ENCODE measurements at places on chromosomes 4 and X.

DNA sequence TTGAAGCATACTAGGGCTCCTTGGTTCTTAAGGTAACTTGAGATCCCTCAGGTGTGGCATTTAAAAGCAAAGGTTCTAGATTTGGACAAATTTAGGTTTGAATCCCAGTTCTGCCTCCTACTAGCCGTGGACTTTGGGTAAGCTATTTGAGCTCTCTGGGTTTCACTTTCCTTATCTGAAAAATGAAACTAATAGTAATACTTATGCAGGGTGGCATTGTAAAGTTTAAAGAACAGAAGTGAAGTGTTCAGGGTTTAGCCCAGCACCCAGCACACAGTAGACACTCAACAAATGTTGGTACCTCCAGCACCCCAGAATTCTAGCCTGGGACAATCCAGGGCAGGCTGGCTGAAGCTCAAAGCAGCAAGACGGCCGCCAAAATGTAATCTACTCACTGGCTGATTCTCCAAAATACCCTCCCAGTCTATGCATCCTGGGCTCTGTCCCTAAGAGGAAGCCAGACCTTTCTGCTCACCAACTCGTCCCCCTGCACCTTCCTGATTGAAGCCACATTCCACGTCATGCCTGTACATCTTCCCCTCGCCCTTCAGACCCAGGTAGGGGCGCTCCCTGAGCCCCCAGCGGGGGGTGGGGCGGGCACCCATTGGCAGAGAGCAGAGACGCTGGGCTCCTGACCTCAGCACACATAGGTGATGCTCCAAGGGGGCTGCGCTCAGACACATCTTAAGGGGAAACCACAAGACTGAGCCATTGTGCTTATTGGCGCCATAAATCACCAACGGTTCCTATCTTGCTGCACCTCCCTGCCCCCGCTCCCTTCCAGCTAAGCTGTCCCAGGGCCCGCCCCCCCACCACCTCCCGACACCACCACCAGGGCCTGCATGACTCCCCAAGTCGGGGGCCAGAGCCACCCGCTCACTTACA, 160.6 kb downstream of the BCOR start:
- no peak for DNase-seq

DNA sequence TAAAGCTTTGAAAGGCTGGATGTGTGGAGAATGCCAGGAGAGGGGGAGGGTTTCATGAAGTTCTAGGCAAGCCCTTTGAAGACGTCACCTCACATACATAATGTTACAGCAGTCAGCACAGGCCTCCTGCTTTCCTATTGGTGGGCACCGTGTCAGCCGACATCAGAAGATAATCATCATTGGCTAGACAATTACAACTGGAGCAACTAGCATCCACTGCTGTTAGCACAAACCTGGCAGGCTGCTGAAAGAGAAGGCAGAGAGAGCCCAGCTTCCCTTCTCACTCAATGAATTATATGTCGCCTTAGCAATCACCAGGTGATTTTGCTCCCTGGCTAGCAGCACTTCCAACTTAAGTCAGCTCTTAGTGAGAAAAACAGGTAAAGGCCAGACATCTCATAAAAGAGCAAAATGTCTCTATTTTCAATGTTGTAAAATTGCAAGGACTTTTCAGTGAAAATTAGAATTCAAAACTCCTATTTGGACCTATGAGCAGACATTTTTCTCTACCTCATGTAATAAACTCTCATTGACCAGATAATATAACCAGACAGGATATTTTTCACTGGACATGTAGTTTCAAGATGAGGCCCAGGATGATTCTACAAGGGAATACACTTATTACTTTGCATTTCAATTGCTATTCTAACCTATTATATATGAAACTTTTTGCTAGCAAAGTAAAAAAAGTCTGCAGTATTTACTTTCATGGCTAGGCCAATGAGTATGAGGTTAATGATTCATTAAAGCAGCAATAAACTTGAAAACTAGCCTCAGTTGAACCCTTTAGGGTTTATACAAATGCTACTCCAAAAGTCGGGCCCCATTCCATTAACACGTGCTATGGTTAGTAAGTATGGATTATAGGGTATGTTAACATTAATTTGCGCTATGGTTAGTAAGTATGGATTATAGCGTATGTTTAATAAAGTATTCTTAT, 4.3 kb downstream of the ELOVL6 start:
- peak; percentile 41 for DNase-seq

DNA sequence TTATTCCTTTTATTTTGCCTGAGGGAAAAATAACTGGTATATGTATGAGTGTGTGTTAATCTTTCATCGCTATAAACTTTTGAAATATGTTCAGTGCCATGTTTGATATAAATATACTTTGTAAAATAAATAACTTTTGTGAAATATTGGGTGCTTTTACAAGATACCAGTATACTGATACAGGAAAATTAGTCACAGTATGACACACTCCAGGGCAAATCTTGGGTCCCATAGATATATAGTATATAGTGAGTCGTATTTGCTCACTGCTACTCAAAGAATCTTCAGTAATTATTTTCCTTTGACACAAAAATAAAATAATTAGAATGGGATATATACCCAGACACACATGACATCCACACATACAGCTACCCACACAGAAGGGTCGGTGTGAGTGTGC, 472.3 kb downstream of the GRID2 start:
- no peak for DNase-seq

DNA sequence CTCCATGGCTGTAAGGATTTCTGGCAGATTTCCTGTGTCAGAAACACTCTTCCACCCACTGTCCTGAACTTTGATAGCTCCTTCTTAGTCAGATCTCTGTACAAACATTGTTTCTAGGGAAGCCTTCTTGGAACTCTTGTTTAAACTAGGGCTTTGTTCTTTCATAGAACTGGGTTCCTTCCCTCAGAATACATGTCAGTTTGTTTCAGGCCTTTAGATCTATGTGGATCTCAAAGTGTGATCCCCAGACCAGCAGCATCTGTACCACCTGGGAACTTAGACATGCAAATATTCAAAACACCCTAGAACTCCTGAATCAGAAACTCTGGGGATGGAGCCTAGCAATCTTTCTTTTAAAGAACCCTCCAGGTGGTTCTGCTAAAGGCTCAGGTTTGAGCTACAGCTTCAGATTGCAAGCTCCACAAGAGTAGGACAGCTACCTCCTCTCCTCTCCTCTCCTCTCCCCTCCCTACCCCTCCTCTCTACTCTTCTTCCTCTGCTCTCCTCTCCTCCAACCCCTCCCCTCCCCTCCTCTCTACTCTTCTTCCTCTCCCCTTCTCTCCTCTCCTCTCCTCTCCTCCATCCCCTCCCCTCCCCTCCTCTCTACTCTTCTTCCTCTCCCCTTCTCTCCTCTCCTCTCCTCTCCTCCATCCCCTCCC, 12.7 kb downstream of the RASSF6 start:
- no peak for DNase-seq

- DNase-seq, result no peak
Measured at GRCh38 chrX:3532581-3533085, 180.8 kb downstream of the PRKX start.

DNA sequence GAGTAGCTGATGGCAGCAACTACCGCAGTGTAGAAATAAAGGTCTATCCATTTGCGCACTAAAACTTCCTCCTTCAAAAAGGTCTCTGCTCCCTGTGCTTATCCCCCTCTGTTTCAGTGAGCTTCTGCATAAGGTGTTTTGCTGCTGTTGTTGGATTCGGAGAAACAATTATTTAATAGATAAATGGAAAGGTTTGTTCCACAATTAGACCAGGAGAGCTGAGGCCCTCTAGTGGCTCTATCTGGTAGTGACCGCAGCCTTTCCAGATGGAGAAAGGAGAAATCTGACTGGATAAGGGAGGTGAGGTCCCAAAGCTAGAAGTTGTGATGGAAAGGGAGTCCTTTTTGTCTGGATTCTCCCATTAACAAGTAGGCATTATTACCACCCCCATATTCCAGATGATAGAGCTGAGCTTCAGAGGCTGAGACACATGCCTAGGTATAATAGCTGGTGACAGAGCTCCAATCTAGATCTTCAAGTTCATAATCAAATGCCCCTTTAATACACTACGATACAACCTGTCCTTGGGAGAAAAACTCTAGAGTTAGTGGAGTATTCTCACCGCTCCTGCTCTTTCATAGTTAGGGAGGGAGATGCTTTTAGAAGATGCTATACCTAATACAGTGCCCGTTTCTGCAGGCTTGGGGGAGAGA, 5.1 kb upstream of the GABRQ start:
- DNase-seq, result no peak

GRCh38 chr4:152430507-152430906, 105.4 kb downstream of the FBXW7 start:
- no peak for DNase-seq

DNA sequence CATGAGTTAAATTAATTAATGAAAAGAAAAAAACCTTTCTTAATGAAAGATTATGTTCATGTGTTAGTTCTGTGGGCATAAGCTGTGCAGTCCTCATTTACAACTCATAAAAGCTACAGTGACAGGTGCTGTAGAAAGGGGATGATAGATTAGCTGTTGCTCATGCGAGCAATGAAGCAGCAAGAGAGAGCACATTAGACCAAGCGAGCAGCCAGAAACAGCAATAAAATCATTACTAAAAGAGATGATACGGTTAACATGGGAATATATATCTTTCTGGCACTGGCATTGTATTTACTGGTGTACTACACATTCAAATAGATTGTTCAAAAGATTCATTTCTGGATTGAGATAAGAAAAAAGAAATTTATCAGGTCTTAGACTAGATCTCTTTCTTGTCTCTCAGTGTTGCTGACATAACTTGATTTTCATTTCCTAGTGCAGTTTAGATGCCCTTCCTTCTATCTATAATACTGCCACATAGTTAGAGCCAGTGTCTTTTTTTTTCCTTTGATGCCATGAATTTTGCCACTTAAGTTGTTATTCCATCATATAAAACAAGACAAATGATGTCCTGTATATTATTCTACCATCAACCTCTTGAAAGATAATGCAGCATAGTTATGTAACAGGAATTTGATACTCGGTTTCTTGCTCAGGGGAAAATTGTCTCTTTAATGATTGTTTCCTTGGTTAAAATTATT, 164.6 kb downstream of the BANK1 start:
- DNase-seq, result no peak

DNA sequence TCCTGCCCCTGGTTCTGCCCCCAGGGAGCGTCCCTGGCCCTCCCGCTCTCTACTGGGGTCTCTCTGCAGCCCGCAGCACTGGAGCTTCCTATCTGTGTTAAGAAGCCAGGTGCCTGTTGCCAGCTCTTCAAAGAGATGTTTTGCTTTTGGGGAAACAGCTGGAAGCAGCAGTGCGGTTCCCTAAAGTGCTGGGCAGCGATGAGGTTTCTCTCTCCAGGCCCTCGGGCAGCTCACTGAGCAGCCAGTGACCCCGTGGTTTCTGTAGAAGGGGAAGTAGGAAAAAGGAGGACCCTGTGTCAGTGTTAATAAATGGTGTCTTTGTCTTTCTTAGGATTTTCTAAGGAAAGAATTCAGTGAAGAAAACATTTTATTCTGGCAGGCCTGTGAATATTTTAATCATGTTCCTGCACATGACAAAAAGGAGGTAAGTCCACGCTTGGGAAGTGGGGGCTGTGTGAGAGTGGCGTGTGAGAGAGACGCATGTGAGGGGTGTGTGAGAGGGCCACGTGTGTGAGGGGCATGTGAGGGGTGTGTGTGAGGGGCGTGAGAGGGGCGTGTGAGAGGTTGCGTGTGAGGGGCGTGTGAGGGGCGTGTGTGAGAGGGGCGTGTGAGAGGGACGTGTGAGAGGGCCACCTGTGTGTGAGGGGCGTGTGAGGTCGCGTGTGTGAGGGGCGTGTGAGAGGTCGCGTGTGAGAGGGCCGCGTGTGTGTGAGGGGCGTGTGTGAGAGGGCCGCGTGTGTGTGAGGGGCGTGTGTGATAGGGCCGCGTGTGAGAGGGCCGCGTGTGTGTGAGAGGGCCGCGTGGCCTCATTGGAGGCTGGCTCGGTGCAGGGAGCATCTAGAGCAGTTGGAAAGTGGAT, 27.1 kb upstream of the HGFAC start:
- DNase-seq, result no peak

DNA sequence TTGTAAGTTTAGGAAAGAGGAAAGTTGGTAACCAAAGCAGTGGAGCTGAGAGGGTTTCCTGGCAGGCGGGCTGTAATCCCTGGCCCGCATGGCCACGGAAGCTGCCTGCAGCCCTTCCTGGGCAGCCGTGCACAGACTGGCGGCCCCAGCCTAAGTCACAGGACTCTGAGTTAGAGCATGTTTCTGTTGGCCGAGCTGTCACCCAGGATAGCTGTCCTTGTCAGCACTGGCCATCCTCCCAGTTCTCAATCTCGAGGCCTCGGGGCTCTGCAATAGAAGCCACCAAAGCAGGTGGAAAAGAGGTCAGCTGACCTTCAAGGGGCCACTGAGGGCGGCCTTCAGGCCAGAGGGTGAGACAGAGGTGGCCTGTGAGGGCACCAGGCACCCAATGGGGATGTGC, 20.5 kb downstream of the PNMA6E start:
- DNase-seq, result no peak

GRCh38 chrX:6149060-6149872, 79.4 kb downstream of the NLGN4X start:
- no peak for DNase-seq

GRCh38 chr4:99822734-99823133, 6.1 kb downstream of the DAPP1 start:
- no peak for DNase-seq

DNA sequence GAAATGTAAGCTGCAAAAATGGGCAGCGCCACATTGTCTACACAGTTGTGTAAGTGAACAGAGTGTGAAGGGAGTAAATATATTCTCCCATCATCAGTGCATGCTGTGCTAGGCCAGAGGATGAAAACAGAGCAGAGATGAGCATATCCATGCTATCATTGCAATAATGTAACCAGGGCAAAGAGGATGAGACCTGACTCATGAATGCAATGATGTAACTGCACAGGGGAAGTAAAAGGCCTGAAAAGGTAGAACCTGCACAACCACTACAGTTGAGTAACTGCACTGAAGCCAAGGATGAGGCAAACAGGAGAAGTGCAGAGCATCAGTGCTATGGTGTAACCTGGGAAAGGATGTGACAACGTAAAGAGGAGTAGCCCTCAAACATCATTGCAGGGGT, 220.4 kb upstream of the FAM47C start:
- no peak for DNase-seq

DNA sequence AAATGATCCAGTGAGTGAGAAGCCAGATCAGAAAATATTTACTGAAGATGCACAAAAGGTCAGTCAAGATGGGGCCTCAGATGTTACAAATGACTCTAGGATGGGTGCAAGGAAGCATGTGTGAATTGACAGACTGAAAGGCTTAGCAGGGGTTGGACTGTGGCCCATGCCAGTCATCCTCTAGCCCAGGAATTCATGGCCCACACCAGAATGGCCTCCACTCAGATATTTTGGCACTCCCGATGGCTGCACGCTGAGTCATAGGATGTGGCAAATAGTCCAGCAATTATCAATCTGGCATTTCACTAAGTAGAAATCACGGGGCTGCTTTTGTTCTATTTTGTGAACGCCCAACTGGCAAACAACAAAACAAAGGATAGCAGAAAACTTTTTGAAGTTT, 406.5 kb downstream of the IQCM start:
- DNase-seq, result no peak

GRCh38 chr4:85151371-85151770, 184.9 kb upstream of the WDFY3 start:
- DNase-seq, result no peak

DNA sequence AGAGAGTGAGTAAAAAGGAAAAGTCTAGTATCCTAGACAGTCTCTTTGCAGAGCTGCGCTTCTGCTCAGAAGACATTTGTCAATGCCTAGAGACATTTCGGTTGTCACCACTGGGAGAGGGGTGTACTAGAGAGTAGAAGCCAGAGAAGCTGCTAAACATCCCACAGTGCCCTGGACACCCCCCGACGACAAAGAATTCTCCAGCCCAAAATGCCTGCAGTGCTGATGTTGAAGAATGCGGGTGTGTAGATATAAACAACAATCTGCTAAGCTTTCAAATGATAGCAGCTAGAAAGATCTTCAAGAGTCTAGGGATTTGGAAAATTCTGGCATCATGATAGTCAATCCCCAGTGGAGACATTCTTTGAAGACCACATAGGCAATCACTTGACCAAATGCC, 90.1 kb downstream of the PALLD start:
- DNase-seq, result no peak
